ENCODE measurements at places on chromosomes 4 and X.

DNA sequence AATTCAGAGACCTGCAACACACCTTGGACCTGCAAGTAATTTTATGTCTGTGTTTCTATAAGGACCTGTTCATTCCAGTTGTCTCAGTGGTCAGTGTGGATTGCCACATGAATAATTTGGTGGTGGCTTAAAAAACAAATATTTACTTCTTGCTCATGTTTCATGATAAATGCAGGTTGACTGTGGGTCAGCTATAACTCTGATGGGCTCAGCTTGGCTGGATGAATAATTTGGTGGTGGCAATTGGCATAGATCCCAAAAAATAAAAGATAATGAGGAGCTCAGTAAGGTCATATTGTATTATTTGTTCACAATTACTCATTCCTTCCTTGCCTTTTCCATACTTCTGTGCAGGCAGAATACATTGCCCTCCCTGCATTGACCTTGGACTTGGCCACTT is 18.9 kb upstream of the SCRG1 start:
- no peak for DNase-seq

DNA sequence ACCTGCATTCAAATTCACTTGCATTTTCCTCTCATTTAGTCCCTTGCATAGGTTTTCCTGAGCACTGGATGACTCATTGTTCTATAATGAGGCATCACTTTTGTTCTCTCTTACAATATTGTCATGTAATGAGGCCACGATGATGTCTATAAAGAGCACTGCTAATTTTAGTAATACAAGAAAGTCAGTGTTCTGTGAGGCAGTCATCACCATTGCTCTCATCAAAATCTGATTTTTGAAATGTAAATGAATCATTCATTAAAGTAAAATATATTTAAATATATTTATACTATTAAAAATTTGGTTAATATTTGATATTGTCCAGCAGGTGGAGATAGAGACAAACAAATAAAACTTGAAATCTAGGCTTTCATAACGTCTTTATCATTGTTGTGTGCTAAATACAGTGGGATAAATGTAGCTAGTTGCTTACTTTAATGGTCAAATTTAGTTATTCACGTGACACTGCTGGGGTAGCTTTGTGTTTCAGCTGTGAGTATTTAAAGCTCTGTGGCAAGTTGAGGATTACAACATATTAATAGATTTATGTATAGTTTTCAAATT is 15.4 kb downstream of the HMGB2 start:
- no peak for DNase-seq

GRCh38 chrX:85303544-85303943 is 59.8 kb downstream of the ZNF711 start:
- no peak for DNase-seq

DNA sequence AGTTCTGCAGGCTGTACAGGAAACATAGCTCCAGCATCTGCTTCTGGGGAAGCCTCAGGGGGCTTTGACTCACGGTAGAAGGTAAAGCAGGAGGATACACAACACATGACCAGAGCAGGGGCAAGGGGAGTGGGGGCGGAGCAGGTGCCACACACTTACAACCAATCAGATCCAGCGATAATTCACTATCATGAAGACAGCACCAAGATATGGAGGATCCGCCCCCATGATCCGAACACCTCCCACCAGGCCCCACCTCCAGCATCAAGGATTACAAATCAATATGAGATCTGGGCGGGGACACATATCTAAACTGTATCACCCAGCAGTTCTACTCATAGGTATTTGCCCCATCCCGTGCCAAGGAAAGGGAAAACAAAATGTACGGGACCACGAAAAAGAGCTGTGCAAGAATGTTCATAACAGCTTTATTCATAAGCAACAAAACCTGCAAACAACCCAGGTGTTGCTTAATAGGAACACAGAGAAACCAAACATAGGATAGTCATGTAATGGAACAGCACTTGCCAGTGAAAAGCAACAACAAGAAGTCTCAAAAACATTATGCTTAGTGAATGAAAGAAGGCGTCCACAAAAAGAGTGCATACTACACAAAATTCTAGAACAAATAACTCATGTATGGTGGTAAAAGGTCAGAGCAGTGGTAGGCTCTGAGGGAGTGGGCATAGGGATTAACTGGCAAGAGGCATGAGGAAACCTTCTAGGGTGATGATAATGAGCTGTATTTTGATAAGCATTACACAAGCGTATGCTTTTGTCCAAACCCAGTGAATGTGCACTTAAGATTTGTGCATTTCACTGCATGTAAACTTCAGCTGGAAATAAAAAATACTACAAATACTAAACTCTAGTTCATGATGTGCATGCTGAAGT is 130.9 kb upstream of the FAM9B start:
- no peak for DNase-seq

GRCh38 chr4:152488246-152488645 is 47.6 kb downstream of the FBXW7 start:
- DNase-seq: no peak

GRCh38 chr4:1459722-1460511 is 53.7 kb upstream of the NKX1-1 start:
- no peak for DNase-seq

DNA sequence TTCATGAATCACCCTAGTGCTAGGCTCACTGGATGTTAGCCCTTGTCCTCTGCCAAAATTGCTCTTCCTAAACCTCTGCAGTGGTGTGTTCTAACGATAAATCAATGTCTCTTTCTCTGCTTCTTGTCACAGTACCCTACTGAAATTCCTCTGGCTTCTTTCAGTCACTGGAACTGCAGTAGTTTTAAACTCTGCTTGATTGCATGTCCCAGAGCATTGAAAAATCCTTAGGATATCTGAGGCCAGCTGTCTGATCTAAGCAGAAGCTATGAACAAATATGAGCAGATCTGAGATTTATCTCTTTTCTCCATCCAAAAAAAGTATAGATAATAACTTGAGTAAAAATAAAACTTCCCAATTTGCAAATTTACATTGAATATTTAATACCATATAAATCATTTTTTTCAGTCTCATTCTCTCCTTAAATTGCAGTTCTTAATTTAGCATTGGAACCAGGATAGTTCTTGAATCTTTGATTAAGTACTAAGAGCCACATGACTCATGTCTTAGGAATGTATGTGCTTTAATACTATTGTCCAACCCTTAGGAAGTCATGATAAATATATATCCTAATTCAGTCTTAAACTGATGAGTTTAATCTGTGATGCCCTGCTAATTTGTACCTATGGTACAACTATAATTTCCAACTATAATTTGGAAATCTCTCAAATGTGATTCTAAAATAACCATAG is 169.7 kb downstream of the PDHA2 start:
- DNase-seq: no peak

GRCh38 chrX:41468647-41469323 is 21.6 kb downstream of the NYX start:
- no peak for DNase-seq

GRCh38 chr4:1506956-1507721 is 100.9 kb upstream of the NKX1-1 start:
- DNase-seq: no peak

DNA sequence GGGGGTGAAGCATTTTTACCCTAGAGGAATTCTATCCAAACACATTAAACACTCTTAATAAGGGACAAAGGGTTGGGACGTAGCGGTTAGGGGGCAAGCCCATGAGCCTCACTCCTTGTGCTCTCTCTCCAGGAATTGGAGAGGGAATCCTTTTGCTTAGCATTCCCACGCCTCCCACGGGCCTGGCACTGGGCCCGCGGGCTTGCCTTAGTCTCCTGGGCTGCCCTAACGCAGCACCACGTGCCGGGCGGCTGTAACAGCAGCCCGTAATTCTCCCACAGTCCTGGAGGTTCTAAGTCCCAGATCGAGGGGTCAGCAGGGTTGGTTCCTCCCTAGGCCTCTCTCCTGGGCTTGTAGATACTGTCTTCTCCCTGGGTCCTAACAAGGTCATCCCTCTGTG is 67.5 kb downstream of the TBL1X start:
- DNase-seq: no peak

- no peak for DNase-seq
Measured at GRCh38 chrX:142671036-142671435, 354.7 kb upstream of the SPANXN4 start.

DNA sequence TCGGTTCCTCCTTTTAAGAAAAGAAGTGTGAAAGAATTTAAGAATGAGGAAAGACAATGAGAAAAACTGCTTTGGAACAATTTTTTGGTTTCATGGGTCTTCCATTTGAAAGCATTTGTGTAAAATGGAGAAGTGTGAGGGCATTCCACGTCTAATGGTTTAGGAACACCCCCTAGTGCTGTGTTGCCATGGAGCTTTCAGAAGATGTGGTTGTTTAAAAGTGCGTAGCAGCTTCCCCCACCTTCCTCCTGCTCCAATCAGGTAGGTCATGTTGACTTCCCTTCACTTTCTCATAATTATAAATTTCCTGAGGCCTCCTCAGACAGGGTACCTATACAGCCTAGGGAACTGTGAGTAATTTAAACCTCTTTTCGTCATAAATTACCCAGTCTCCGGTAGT is 50.0 kb downstream of the UGT2B10 start:
- DNase-seq: no peak

GRCh38 chrX:134180601-134181274 is 56.2 kb upstream of the CCDC160 start:
- DNase-seq: no peak

GRCh38 chrX:154043003-154043763 is 23.5 kb upstream of the IRAK1 start:
- no peak for DNase-seq

DNA sequence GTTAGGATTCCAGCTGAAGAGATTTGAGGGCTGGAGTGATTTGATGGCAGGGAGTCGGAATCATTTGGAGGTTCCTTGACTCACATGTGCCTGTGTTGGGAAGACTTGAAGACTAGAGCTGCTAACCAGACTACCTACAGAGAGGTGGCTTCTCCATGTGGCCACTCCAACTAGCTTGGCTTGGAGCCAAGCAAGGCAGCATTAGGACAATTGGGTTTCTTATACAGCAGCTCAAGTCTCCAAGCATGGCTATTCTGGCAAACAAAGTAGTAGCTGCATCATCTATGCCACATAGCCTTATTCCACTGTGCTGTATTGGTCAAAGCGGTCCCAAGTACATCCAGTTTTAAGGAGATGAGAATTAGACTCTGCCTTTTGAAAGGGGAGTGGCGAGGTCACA is 171.7 kb upstream of the SLC4A4 start:
- DNase-seq: no peak

DNA sequence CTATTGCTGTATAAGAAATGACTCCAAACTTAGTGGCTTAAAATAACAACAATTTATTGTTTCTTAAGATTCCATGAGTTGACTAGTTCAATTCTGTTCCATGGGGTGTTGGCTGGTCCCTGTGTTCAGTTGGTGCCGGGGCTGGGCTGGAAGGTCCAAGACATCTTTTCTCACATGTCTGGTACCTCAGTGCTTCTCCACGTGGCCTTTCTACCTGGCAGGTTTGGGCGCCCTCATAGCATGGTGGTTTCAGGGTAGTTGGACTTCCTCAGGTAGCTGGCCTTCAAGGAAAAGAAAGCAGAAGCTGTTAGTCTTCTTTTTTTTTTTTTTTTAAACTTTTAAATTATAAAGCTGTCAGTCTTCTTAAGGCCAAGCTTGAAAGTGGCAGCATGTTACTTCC is 104.6 kb upstream of the LIMCH1 start:
- DNase-seq: no peak

GRCh38 chr4:1795299-1796195 is 2.5 kb downstream of the FGFR3 start:
- no peak for DNase-seq

DNA sequence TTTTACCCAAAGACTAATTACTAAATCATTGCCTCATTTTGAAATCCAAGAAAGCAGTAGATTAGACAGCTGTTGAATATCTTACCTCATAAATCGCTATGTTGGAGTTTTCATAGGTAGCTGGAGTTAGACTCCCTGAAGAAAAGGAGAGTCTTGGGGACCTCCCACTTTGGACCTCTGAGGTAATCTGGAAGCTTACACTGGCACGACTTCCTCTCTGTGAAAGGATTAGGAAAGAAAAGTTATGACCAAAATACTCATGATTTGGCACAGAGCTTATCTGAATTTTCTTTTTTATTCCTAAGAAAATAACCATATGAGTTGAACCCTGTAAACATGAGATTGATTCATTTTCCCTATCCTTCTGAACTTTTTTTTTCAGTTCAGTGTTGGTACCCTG is 40.6 kb downstream of the GUCY2F start:
- no peak for DNase-seq

DNA sequence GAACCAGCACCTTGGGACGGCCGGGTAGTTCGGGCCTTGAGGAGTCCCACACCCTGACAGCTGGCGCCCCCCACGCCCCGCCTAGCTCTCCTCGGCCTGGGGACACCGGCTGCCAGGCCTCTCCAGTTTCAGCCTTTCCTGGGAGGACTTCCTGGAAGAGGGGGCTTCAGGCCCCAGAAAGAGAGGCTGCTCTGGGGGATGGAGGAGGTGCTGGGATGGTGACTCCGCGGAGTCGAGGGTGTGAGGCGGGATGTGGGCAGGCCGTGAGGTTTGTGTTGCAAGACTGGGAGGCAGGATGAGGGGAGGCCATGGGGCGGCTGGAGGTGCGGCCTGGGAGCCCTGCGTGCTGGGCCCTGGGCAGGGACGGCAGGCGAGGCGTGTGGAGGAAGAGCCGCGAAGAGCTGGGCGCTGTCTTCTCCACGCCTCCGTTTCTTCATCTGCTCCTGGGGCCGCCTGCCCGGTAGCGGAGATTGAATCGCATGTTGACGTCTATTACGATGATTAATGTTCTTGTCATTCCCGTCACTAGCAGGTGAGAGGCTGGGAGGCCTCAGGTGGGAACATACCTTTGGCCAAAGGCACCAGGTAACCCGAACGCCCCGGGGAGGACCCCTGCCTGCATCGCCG is 918 bp upstream of the FGFRL1 start:
- peak; percentile 71 for DNase-seq

DNA sequence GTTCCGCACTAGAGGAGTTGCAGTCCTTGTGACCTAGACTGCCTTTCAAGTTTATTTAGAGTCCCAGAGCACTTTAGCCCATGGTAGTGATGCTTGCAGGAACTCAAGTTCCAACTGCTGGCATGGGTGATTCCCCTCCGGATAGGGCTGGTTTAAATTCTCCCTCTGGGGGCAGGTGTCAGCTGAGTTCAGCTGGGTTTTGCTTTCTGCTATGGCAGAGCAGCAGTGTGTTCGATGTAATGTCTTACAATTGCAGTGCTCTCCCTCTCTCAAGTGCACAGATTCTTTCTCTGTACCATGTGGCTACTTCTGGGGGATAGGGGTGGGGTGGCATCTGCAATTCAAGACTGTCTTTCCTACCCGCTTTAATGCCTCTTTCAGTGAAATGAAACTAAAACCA is 164.8 kb upstream of the ZIC3 start:
- no peak for DNase-seq

DNA sequence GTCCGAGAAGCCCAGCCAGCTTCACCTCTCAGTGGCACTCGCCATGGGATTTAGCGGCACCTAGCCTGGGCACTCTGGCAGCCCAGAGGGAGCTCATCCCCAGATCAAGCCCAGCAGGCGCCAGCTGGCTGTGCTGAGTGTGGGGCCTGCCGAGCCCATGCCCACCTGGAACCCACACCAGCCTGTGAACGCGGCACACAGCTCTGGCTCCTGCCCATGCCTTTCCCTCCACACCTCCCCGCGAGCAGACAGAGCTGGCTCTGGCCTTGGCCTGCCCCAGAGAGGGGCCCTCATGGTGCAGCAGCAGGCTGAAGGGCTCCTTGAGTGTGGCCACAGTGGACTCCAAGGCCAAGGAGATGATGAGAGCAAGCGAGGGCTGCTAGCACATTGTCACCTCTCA is 38.0 kb upstream of the AADAT start:
- no peak for DNase-seq

- DNase-seq: no peak
Measured at GRCh38 chr4:126955292-126956183, 677.2 kb upstream of the INTU start.

All from activated CD4-positive, CD25-positive, alpha-beta regulatory T cell treated with anti-CD3 and anti-CD28 coated beads, Interleukin-2, amount 50 U/mL, for 72 hours (primary cell).